Gastrocnemius medialis (tissue), 4 donors: ENCODE measurements at places on chromosomes 13 and 19. TPM values are rescaled to one million over a fixed set of nuclear protein-coding genes. Genes with fewer than 3 reads are reported as not detected.
A peak's percentile ranks its signal among the peaks of the same experiment; 100 is the strongest.

FAM216B gene
- total RNA-seq: not detected

MYO16 gene
- 0.02 TPM for total RNA-seq

- DNase-seq: peak; percentile 21
- no peaks in the 10 kb centered on the region for H3K27me3 ChIP-seq
- no peaks in the 10 kb centered on the region for H3K36me3 ChIP-seq
- no peak overlapping the region for H3K4me3 ChIP-seq
Observed at GRCh38 chr19:8158411-8159074, 9.2 kb upstream of the FBN3 start.

DNA sequence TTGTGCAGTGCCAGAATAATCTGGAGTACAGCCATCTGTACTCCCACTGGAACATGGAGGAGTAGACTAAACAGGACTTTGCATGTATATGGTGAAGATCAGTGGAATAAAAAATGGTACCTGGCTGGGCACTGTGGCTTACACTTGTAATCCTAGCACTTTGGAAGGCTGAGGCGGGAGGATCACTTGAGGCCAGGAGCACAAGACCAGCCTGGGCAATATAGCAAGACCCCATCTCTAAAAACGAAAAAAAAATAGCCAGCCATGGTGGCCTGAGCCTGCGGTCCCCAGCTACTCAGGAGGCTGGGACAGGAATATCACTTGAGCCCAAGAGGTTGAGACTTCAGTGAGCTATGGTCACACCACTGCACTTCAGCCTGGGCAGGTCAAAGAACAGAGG is 20.0 kb downstream of the UBA2 start:
- no peak for DNase-seq
- H3K27me3 ChIP-seq: no peaks in the 10 kb centered on the region
- no peak overlapping the region for H3K4me3 ChIP-seq
- peaks cover 5% of the 10 kb centered on the region for H3K36me3 ChIP-seq
- H3K4me1 ChIP-seq: no peaks in the 10 kb centered on the region

GRCh38 chr19:29680447-29680846 is 15.2 kb downstream of the PLEKHF1 start:
- DNase-seq: peak; percentile 74
- H3K36me3 ChIP-seq: peaks cover 7% of the 10 kb centered on the region
- no peaks in the 10 kb centered on the region for H3K27me3 ChIP-seq
- H3K4me1 ChIP-seq: peaks cover 79% of the 10 kb centered on the region
- peak overlapping the region; percentile 94 for H3K27ac ChIP-seq

- peaks cover 14% of the 10 kb centered on the region for H3K4me1 ChIP-seq
- H3K4me3 ChIP-seq: peak overlapping the region; percentile 69
- H3K27me3 ChIP-seq: peaks cover 5% of the 10 kb centered on the region
- peak overlapping the region; percentile 85 for H3K27ac ChIP-seq
- peak; percentile 51 for DNase-seq
Observed at GRCh38 chr19:49361438-49362047, 673 bp downstream of the TEAD2 start.

GRCh38 chr13:90706631-90707030 is 640.9 kb upstream of the MIR17HG start:
- H3K4me1 ChIP-seq: no peaks in the 10 kb centered on the region
- DNase-seq: no peak
- H3K4me3 ChIP-seq: no peak overlapping the region
- H3K27me3 ChIP-seq: no peaks in the 10 kb centered on the region

DNA sequence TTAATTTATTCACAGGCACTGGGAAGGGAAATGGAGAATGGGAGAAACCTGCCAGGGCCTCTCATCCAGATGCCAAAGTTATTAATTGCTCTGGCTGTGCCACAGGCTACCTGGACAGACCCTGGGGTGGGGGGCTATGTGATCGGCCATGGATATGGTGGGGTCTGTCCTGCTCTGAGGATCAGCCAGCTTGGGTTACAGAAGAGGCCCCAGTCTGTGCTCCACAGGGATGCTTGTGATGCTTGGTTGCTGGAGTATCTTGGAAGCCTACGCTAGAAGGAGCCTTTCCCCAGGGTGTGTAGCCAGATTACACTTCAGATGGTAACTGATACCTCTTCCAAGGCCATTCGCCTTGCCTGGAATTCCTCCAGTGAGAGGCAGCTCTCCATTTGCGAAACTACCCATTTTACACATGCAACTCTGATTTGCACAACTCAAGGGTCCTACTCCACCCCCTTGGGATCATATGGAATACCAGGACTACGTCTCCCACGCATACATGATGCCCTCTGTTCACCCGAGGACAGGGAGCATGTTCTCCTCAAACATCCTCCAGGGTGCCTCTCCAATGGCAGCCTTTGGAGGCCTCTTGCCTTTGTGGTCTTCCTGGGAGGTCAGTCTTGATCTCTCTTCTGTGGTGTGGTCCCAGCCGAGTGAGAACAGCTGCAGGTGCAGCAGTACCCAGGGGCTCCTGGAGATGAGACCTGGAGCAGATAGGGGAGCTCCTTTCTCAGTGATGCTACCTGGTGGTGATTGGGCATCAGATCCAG is 186.6 kb upstream of the TSHZ3 start:
- H3K4me3 ChIP-seq: no peak overlapping the region
- H3K27ac ChIP-seq: no peak overlapping the region
- no peaks in the 10 kb centered on the region for H3K27me3 ChIP-seq
- no peaks in the 10 kb centered on the region for H3K4me1 ChIP-seq

DNA sequence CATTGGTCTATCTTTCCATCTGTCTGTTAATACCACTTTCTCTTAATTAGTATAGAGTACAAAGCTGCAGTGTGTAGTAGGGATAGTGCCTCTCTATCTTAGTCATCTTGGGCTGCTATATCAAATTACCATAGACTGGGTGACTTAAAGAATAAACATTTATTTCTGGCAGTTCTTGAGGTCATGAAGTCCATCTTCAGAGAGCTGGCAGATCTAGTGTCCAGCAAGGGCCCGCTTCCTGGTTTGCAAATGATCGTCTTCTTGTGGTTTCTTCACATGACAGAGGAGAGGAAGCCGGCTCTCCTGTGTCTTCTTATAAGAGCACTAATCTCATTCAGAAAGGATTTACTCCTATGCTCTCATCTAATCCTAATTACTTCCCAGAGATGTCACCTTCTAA is 6.1 kb downstream of the ZNF700 start:
- no peak overlapping the region for H3K27ac ChIP-seq
- no peaks in the 10 kb centered on the region for H3K27me3 ChIP-seq
- peaks cover 4% of the 10 kb centered on the region for H3K4me1 ChIP-seq
- no peak for DNase-seq
- no peak overlapping the region for H3K4me3 ChIP-seq
- H3K36me3 ChIP-seq: no peaks in the 10 kb centered on the region

DNA sequence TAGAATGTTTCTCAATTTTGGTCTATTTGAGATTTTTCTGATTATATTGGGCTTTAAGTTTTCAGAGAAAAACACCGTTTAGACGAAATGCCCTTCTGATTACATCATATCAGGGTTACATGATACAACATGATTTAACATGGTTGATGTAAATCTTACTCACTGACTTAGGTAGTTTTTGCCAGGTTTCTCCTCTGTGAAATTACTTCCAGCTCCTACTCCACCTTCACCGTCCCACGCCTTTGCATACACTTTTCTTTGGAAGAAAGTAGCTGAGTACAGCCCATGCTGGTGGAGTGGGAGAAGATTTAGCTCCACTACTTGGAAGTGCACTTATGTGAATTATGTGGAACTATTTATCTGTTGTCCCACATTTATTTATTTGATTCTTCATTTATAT is 433.2 kb upstream of the KLHL1 start:
- H3K27me3 ChIP-seq: no peaks in the 10 kb centered on the region
- H3K36me3 ChIP-seq: no peaks in the 10 kb centered on the region
- no peak for DNase-seq
- H3K4me3 ChIP-seq: no peak overlapping the region
- no peak overlapping the region for H3K27ac ChIP-seq

GRCh38 chr13:26342898-26343297 is 89.0 kb downstream of the CDK8 start:
- H3K36me3 ChIP-seq: no peaks in the 10 kb centered on the region
- no peak overlapping the region for H3K4me3 ChIP-seq

- no peaks in the 10 kb centered on the region for H3K27me3 ChIP-seq
- peaks cover 2% of the 10 kb centered on the region for H3K36me3 ChIP-seq
- no peak overlapping the region for H3K4me3 ChIP-seq
- H3K4me1 ChIP-seq: no peaks in the 10 kb centered on the region
- DNase-seq: no peak
- H3K27ac ChIP-seq: no peak overlapping the region
Observed at GRCh38 chr13:95182570-95183265, 118.5 kb downstream of the ABCC4 start.

DNA sequence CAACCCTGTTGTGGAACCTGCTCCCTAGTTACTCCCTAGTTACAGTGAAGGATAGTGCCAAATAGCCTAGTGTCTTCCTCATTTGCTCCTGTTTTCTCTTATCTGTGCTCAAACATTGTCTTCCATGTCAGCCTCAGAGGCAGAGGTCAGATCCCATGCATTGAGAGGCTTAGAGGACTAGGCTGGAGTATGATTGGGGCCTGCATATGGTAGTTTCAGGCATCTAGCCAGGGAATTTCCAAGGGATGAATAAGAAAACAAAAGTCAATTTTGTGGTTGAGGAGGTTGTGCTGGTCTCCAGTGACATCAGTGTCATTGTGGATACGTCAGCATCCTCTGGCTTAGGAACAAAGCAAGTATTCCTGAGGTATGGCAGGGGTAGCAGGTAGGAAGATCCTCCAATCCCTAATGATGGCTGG is 9.4 kb downstream of the ZNF546 start:
- H3K27ac ChIP-seq: no peak overlapping the region
- no peak overlapping the region for H3K4me3 ChIP-seq
- peaks cover 10% of the 10 kb centered on the region for H3K4me1 ChIP-seq
- peaks cover 13% of the 10 kb centered on the region for H3K36me3 ChIP-seq

GRCh38 chr13:93286047-93286446 is 59.4 kb downstream of the GPC6 start:
- no peaks in the 10 kb centered on the region for H3K36me3 ChIP-seq
- DNase-seq: no peak
- H3K4me1 ChIP-seq: no peaks in the 10 kb centered on the region
- H3K27ac ChIP-seq: no peak overlapping the region
- H3K27me3 ChIP-seq: no peaks in the 10 kb centered on the region
- no peak overlapping the region for H3K4me3 ChIP-seq

DNA sequence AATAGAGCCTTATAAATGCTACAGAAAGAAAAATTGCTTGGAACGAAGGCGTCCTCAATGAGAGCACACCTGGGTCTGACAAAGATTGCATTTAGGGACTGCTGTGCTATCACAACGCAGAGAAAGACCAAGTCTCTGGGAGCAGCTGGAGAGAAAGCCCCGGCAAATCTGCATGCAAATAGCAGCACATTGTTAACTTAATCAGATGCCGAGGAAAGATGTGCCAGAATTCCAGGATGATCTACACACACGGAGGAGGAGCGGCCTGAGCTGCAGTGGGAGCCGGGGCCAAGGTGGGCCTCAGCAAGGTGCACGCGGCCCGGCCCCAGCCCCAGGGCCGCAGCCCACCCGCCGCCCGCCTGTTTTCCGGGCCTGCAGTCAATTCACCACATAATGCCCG is 1.4 kb downstream of the ZNF536 start:
- no peak overlapping the region for H3K27ac ChIP-seq
- no peak for DNase-seq
- H3K36me3 ChIP-seq: no peaks in the 10 kb centered on the region
- peaks cover 6% of the 10 kb centered on the region for H3K27me3 ChIP-seq
- no peaks in the 10 kb centered on the region for H3K4me1 ChIP-seq
- H3K4me3 ChIP-seq: no peak overlapping the region

GRCh38 chr13:98549006-98549727 is 27.7 kb downstream of the STK24 start:
- DNase-seq: no peak
- no peaks in the 10 kb centered on the region for H3K36me3 ChIP-seq
- H3K4me3 ChIP-seq: no peak overlapping the region

- H3K27me3 ChIP-seq: no peaks in the 10 kb centered on the region
- no peak for DNase-seq
- no peak overlapping the region for H3K4me3 ChIP-seq
- no peaks in the 10 kb centered on the region for H3K4me1 ChIP-seq
- H3K27ac ChIP-seq: no peak overlapping the region
- H3K36me3 ChIP-seq: no peaks in the 10 kb centered on the region
Observed at GRCh38 chr13:94390881-94391280, 88.6 kb downstream of the DCT start.

DNA sequence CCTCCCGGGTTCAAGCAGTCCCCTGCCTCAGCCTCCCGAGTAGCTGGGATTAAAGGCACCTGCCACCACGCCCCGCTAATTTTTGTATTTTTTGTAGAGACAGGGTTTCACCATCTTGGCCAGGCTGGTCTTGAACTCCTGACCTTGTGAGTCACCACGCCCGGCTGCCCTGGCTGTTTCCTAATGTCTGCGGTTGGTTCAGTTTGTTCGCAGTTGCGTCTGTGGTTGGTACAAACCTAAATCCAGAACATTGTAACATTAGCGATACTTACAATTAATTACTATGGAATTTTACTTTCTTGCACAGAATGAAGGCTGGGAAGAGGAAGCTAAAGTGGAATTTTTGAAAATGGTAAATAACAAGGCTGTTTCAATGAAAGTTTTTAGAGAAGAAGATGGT is 38.1 kb downstream of the RNF17 start:
- no peaks in the 10 kb centered on the region for H3K36me3 ChIP-seq
- no peaks in the 10 kb centered on the region for H3K27me3 ChIP-seq
- H3K4me3 ChIP-seq: no peak overlapping the region
- H3K27ac ChIP-seq: no peak overlapping the region

- DNase-seq: no peak
- H3K4me3 ChIP-seq: no peak overlapping the region
- H3K4me1 ChIP-seq: no peaks in the 10 kb centered on the region
- H3K27ac ChIP-seq: no peak overlapping the region
- peaks cover 68% of the 10 kb centered on the region for H3K27me3 ChIP-seq
Observed at GRCh38 chr19:17872251-17873001, 681 bp downstream of the SLC5A5 start.

- peak; percentile 74 for DNase-seq
- peaks cover 7% of the 10 kb centered on the region for H3K4me1 ChIP-seq
- no peak overlapping the region for H3K4me3 ChIP-seq
- peaks cover 14% of the 10 kb centered on the region for H3K27me3 ChIP-seq
Observed at GRCh38 chr19:485583-486236, 10.6 kb upstream of the MADCAM1 start.

DNA sequence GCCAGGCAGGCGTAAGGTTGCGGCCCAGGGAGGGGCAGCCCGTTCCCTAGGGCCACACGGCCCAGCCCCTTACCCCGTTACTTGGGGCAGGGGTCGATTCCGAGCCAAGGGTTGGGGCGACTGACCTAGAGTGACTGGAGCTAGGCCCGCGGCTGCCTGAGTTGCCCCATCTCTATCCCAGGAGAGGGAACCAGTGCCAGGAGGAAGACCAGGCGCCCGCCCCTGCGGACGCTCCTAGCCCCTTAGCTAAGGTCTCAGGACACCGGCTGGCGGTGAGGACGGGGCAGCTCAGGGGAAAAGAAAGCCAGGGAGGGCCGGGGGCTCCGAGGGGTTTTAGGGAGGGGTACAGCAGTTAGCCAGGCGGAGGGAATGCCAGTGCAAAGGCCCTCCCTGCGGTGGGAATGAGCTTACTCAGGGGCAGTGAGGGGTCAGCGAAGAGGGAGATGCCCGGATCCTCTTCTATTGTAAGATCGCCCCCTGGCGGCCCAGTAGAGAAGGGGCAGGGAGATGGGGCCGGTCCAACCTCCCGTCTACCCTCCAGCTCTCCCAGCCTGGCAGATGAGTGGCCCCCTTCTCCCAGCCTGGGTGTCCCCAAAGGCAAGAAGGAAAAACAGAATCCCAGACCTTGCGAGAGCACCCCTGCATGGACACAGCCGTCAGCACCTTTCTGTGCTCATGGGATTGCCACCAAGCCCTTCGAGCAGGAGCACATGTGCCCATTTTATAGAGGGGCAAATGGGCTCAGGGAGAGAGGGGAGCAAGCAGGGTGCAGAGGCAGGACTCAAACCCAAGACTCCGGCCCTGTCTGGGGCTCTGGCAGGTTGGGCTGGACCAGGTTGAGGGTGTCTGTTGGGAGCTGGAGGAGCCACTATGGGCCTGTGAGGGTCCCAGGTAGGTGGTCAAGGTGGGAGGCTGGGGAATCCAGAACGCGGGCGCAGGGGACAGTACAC is 16.3 kb downstream of the CILP2 start:
- H3K36me3 ChIP-seq: no peaks in the 10 kb centered on the region
- no peak overlapping the region for H3K4me3 ChIP-seq
- no peak for DNase-seq
